Cardiac muscle cell (in vitro differentiated cells and primary cell): ENCODE measurements at places on chromosomes 12 and 14.

- no peaks in the 10 kb centered on the region for H3K27me3 ChIP-seq
- no peak overlapping the region for H3K27ac ChIP-seq
- no peaks in the 10 kb centered on the region for H3K36me3 ChIP-seq
- no peak for DNase-seq
These were observed 137.3 kb downstream of the CACNA1C start for GRCh38 chr12:2190085-2190484.

- no peaks in the 10 kb centered on the region for H3K27me3 ChIP-seq
- H3K27ac ChIP-seq, result no peak overlapping the region
- H3K36me3 ChIP-seq, result no peaks in the 10 kb centered on the region
- no peaks in the 10 kb centered on the region for H3K4me1 ChIP-seq
- no peak overlapping the region for H3K4me3 ChIP-seq
- no peak for DNase-seq
These were observed 10.8 kb downstream of the OR4Q3 start for GRCh38 chr14:19754172-19754571.

DNA sequence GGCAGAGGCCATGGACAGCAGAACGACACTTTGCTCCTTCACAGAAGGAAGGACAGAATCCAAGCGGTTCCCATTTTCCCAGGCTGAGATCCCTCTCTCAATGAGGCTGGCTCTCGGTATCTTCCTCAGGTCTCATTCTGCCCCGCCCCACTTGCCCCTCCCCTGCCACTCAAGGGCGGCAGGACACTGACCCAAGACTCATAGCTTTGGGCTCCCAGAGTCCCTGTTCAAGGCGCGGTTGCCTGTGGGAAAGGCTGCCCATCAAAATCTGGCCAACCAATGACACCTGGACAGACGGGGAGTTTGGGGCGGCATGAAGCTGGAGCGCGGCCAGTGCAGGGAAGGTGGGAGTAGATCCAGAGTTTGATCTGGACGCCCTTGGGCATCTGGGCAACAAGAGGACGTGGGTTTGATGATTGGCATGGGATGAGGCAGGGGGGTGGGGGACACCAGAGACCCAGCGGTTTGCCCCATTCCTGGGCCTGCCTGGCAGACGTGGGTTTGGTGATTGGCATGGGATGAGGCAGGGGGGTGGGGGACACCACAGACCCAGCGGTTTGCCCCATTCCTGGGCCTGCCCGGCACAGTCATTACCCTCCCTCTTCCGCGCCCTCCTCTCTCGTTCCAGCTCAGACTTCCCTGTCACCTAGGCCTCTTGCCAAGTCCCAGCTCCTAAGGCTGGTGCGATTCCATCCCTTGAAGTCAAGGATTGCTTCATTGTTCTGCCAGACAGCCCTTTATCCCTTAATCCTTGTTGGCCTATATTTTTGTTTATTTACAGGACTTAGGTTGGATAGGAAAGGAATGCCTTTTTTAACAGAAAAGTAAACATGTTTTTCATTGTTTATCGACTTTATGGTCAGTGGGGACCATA is 92.1 kb downstream of the NINJ2 start:
- peaks cover 7% of the 10 kb centered on the region for H3K4me1 ChIP-seq
- no peaks in the 10 kb centered on the region for H3K36me3 ChIP-seq
- H3K4me3 ChIP-seq, result peak overlapping the region; percentile 37
- H3K27ac ChIP-seq, result peak overlapping the region; percentile 31
- no peak for DNase-seq
- no peaks in the 10 kb centered on the region for H3K27me3 ChIP-seq

DNA sequence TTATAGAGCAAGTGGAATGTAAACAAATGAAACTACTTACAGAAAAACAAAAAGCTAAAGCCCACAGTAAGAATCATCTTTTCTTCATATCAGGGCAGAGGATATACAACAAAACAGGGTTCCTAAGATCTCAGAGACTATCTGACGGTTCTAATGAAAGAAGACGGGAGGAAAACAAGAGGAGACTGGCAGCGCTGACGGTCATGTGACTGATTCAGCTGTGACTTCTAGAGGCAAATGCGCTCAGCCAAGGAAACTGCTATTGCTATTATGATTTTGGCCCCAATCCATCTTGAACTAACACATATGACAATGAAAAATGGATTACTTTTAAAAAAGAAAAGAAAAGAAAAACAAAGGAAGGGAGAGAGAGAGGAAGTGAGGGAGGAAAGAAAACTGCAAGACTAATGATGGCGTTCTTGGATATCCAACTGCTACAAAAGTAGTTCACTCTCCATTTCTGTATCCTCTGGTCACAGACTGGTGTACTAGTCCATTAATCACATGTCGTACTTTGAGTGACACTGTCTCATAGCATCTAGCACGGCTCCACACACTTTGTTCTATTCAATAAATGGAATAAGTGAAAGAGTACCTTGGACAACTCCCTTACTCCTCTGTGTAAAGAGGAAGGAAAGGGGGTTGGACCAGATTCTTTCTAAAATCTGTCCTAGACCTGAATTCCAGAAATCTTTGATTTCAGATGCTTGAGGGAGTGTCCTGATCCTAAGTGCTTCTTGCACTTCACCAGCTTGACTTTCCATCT is 119.3 kb downstream of the DAD1 start:
- no peak for DNase-seq
- H3K4me3 ChIP-seq, result no peak overlapping the region
- no peaks in the 10 kb centered on the region for H3K4me1 ChIP-seq
- no peaks in the 10 kb centered on the region for H3K36me3 ChIP-seq
- H3K27me3 ChIP-seq, result no peaks in the 10 kb centered on the region

- H3K4me3 ChIP-seq, result peak within 1 kb of the TSS; percentile 50
- H3K36me3 ChIP-seq, result no peaks in the 10 kb centered on the region
- peak; percentile 54 for DNase-seq
- H3K27me3 ChIP-seq, result peaks cover 98% of the 10 kb centered on the region
These were observed at the start of gene NTN4 for GRCh38 chr12:95790033-95790916. NTN4 (minus strand) TSS chr12:95790764; CDS start chr12:95790309, 455 bp downstream.

GRCh38 chr12:130452546-130452945 is 114.9 kb downstream of the PIWIL1 start:
- H3K27me3 ChIP-seq, result no peaks in the 10 kb centered on the region
- no peaks in the 10 kb centered on the region for H3K4me1 ChIP-seq
- no peak for DNase-seq
- H3K27ac ChIP-seq, result no peak overlapping the region
- no peaks in the 10 kb centered on the region for H3K36me3 ChIP-seq

DNA sequence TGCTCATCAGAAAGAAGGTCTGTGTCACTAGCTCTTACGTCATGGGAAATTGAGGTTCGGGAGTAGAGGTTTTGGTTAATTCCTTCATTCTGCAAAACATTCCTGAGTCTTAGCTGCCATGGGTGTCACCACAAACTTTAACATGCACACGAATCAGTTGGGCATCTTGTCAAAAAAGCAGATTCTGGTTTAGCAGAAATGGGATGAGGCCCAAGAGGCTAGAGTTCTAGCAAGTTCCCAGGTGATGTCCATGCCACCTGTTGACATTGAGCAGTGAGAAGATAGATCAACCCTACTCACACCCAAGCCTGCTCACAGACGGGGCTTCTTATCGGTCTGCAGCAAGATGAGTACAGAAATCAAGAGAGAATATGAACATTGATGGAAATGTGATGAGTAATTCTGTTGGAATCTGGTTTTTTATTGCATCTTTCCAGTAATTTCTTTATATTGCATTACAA is 11.7 kb upstream of the RIN3 start:
- no peaks in the 10 kb centered on the region for H3K27me3 ChIP-seq
- no peaks in the 10 kb centered on the region for H3K4me1 ChIP-seq
- H3K27ac ChIP-seq, result no peak overlapping the region
